Muscle of leg (tissue), 16 donors: ENCODE measurements at places on chromosomes 5 and 9.

DNA sequence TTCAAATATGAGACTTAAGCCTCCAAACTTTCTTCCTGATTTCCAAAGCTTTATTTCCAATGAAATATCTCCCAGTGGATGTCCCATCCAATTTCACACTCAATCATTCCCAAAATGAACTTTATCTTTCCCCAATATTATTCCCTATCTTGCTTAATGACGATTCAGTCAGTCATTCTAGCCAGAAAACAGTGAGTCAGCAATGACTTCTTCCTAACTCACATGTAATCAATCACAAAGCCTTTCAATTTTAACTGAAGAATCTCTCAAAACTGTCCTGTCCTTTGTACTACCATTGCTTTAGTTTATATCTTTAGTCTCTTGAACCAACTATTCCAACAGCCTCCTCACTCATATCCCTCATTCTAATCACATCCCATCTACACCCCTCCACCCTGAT is 34.9 kb downstream of the NSA2 start:
- no peaks in the 10 kb centered on the region for H3K36me3 ChIP-seq
- H3K27ac ChIP-seq, result no peak overlapping the region
- no peak overlapping the region for H3K4me3 ChIP-seq
- no peaks in the 10 kb centered on the region for H3K27me3 ChIP-seq

DNA sequence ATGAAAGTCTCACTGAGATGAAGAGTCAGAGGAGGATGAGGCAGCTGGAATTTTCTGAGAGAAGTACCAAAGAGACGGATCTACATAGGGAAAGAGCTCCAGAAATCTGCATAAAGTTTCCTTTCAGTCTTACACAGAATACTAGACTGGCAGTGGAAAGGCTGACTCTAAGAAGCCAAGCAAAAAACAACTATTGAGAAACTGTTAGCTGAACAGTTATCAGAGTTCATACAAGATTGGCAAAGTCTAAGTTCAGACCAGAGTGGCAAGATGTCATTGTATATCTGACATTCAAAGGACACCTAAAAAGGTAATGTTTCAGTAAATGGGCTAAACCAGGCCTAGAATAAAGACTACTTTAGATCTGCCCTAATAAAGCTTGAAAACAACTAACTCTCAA is 209.0 kb downstream of the KIAA0825 start:
- no peaks in the 10 kb centered on the region for H3K27me3 ChIP-seq
- no peak for DNase-seq
- no peaks in the 10 kb centered on the region for H3K36me3 ChIP-seq
- no peak overlapping the region for H3K27ac ChIP-seq

DNA sequence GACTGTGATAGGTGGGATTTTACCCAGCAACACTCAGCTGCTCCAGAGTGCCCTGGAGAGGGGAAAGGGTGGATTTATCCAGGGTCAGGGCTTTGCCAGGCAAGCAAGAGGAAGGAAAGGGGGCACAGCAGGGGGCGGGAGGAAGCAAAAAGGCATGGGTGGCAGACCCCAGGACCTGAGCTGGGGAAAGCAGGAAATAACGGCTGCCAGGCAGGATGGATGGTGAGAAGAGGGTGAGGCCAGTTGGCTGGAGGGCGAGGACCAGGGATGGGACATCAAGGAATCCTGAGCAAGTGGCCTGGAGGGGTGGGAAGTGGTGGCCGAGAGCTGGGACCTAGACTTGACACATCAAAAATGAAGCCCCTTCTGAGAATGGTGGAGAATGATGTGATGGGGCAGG is 64.2 kb downstream of the DUSP1 start:
- peaks cover 6% of the 10 kb centered on the region for H3K4me1 ChIP-seq
- no peak overlapping the region for H3K4me3 ChIP-seq
- no peaks in the 10 kb centered on the region for H3K36me3 ChIP-seq
- no peak overlapping the region for H3K27ac ChIP-seq
- no peak for DNase-seq
- peaks cover 2% of the 10 kb centered on the region for H3K27me3 ChIP-seq

GRCh38 chr9:26058111-26058895 is 380.1 kb upstream of the TUSC1 start:
- no peaks in the 10 kb centered on the region for H3K36me3 ChIP-seq
- H3K4me3 ChIP-seq, result no peak overlapping the region
- H3K27me3 ChIP-seq, result no peaks in the 10 kb centered on the region

GRCh38 chr5:122775550-122776542 is 966 bp downstream of the SNX2 start:
- H3K4me1 ChIP-seq, result peaks cover 4% of the 10 kb centered on the region
- DNase-seq, result peak; percentile 80
- peak overlapping the region; percentile 91 for H3K27ac ChIP-seq
- H3K4me3 ChIP-seq, result peak overlapping the region; percentile 92
- no peaks in the 10 kb centered on the region for H3K36me3 ChIP-seq

DNA sequence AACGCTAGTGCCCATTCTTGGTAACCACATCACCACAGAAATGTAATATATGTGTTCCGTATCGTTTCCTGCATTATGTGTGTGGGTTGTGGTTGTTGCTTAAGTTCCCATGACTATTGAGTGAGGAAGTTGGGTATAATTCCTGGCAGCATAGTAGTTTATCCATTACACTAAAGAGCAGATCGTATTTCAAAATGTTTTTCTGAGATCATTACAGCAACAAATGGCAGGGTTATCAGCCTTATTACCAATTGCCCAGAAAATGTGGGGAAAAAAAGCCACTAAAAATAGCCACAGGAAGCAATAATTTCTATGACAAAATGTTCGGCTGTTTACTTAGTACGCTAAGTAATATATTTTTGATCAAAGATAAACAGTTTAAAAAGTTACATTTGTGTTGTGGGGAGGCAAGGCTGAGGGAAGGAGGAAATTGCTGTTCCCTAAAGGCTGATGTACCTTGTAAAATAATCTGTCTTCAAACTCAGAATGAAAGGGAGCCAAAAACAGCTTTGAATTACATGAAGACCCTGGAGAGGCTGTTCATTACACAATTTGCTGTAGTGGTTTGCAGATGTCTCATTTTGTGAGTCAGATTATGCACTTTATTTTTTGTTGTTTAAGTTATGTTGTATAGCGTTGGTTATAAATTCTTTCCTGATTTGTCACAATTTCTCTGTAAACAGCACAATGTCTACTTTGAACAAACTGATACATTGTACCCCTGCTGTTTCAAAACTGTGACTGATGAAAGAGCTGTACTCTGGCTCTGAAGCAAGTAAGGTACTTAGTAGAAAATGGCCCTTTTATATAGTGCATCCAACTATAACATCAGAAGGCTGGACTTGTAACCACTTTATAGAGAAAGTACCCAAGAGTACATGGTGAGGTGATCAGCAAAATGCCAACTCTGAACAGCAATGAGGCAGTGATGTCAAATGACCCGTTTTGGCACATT is 1028.5 kb downstream of the NR2F1-AS1 start:
- H3K27me3 ChIP-seq, result no peaks in the 10 kb centered on the region
- H3K4me1 ChIP-seq, result no peaks in the 10 kb centered on the region
- peak overlapping the region; percentile 64 for H3K27ac ChIP-seq
- H3K36me3 ChIP-seq, result no peaks in the 10 kb centered on the region
- no peak overlapping the region for H3K4me3 ChIP-seq
- peak; percentile 94 for DNase-seq
